ENCODE measurements at places on chromosomes 5 and 9.

GRCh38 chr5:142520885-142521284, 165.0 kb downstream of the FGF1 start:
- no peak for DNase-seq

DNA sequence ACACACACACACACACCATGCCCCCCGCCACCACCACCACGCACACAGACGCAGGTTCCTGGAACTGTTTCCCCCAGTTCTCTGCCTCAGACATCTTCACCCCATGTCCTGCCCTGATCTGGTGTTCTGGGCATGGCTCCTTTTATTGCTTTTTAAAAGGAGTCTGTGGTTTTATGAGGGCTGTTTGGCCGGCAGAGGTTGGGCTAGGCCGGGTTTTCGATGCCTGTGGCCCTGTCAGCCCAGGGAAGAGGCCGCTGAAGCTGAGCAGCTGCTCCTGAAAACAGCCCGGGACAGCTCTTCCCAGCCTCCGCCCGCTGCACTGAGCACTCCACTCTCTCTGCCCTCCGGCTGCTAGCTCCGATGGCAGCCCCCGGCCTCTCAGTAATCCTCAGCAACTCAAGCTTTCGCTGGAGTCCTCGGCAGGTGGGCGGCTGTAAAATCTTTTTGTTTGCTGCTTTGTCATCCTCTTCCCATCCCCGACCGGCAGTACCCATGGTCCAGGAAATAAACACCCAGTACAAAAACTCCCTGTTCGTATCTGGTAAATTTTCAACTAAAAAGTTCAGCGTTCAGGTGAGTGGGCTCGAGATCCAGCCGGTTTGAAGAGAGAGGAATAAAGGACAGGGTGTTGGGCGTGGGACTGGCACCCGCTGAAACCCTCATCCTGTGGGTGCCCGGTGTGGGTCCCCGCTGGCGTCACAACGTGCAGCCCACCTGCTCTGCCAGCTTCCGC, 103.0 kb upstream of the ERCC6L2 start:
- no peak for DNase-seq

DNA sequence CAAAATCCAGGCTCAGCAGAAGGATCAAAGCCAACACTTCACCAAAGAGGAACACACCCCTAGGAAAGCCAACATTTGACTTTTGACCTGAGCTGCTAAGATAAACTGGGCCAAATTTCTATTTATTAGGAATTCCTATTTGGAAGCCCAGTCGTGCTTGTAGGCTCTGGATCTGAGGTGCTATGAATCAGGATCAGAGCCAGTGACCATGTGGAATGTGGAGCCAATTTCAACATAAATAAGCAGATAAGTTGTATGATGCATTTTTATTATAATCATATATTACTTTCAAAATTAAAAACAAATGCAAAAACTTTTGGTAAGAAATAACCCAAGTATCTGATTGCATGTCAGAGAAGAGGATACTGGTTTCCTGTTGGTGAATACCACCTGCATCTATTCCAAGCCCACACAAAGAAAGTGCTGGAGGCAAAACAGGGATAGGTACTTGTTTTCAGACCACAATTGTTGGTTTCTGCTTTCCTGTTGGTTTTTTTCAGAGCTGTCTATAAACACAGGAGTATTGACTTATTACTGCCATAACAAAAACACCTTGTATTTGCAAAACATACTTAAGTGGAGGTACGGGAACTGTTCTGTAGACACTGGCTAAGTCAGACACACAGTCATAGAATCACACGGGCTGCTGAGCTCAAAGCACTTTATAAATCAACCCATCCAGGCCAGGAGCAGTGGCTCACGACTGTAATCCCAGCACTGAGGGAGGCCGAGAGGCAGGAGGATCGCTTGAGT, 52.8 kb downstream of the ARL15 start:
- DNase-seq, result no peak

DNA sequence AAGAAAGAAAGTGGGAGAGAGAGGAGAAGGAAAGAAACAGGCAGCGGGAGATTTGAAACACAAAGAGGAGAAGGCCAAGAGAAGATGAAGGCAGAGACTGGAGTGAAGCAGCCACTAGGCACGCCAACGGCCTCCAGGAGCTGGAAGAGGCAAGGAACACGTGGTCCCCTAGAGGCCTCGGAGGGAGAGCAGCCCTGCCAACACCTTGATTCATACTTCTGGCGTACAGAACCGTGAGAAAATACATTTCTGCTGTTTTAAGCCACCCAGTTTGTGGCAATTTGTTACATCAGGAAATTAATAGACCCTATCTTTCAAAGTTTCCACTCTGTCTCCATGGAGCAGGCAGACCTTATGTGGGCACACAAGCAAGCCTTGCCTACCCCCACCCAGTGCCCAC, 133.4 kb downstream of the ACTL7B start:
- DNase-seq, result no peak

DNA sequence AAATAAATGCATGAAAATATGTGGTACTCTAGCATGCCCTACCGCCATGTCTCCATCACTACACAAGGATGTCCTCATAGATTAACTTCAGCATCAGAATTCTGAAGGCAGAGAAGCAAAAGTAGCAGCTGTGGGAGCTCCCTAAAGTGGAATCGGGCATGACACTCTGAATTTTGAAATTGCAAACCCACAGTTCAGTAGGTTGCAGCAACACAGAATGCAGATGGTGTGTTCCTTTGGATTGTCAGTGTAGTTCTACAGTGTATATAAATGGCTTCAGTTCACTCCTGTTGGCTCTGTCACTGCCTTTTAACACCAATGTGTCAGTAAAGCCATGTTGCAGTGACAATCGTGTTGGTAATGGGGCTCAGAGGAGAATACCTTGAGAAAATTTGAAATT, 973.6 kb upstream of the WWC1 start:
- no peak for DNase-seq

DNA sequence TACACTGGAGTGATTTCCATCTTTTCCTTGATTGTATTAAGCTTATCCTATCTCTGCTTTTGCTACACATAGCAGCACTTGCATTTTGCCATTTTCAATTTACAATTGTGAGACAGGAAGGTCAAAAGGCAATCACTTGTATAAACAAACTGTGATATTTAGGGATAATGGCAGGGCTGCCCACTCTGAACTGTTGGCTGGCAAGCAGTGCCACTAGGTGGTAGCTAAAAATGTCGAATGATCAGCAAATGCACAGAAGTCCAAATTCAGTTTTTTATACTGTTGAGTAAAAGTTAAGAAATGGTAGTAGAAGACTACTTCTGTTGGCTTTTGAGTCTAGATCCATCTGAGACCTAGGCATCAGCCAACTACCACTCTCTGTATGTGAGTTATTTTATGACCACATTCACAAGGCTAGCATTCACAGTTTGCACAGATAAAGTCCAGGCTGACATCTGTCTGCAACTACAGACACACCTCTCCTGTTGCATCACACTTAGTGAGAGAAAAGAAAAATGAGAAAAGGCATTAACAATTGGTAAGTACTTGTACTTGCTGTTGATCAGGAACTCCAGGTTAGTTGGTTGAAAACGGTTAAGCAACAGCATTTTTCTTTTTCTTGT, 108.8 kb upstream of the ASTN2 start:
- DNase-seq, result no peak

DNA sequence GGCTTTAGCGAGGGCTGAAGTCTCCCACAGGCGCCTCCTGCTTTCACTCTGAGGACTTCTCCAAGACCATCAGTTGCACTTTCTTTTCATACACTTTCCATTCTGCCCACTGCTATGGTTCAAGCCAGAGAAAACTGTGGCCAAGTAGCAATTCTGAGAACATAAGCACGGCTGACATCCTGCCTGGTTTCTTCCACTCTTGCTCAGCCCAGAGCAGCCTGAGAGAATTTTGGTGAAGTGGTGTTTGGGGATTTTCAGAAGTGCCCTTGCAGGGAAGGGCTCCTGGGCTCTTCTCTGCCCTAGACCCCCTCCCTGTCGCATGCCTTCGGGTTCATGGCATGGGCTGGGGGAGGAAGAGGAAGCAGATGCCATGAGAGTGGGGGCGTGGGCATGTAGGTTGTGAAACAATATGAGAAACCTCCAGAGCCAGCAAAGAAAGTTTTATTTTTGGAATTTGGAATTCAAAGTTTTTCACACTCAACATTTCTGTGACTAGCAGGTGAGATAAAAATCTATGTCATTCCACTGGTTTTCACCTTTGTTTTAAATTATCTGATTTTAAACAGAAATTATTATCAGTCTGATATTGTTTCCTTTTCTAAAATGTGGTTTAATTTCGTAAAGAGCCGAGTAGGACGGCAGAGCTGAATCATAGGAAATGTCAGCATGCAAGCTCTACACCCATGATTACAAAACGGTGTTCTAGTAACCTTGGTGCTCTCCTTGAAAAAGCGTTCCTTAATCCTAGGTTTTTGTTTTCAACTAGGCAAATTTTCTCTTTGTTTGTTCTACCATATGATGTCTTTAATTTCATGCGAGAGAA, 27.8 kb upstream of the TNFSF8 start:
- no peak for DNase-seq

GRCh38 chr5:141605523-141606277, 13.1 kb downstream of the DIAPH1 start:
- peak; percentile 55 for DNase-seq

DNA sequence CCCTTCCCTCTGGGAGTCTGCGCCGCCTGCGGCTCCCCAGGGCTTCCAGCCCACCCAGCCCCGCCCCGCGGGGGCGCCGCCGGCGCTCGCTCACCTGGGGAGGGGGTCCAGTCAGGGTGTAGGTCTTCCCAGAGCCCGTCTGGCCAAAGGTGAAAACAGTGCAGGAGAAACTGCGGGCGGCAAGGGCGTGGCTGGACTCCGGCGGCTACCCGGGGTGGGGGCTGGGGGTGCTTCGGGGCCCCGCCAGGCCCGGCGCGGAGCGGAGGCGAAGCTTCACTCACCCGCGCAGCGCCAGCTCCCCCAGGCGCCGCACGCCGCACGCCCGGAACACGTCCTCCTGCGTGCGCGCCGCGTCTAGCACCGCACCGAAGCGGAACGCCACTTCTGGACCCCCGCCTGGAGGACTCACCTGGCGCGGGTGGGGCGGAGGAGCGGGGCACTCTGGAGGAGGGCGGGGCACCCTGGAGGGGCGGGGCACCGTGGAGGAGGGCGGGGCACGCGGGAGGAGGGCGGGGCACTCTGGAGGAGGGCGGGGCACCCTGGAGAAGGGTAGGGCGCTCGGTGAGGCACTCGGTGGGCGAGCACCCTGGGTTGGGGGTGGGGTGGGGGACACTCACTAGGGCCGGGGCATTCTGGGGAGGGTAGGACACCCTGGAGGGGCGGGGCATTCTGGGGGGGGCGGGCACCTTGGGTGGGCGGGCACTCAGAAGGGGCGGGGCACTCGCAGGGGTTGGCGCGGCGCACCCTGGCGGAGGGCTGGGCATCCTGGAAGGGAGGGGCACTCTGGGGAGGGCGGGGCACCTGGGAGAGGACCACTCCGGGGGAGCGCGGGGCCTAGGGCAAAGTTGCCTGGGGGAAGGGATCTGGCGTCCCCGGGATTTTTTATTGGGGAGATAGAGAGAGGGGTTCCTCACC, 814 bp downstream of the KIF12 start:
- DNase-seq, result no peak
